ENCODE measurements at places on chromosomes 7 and 10.

- DNase-seq = no peak
Measured at GRCh38 chr10:123870260-123870659, 21.3 kb downstream of the CPXM2 start.

DNA sequence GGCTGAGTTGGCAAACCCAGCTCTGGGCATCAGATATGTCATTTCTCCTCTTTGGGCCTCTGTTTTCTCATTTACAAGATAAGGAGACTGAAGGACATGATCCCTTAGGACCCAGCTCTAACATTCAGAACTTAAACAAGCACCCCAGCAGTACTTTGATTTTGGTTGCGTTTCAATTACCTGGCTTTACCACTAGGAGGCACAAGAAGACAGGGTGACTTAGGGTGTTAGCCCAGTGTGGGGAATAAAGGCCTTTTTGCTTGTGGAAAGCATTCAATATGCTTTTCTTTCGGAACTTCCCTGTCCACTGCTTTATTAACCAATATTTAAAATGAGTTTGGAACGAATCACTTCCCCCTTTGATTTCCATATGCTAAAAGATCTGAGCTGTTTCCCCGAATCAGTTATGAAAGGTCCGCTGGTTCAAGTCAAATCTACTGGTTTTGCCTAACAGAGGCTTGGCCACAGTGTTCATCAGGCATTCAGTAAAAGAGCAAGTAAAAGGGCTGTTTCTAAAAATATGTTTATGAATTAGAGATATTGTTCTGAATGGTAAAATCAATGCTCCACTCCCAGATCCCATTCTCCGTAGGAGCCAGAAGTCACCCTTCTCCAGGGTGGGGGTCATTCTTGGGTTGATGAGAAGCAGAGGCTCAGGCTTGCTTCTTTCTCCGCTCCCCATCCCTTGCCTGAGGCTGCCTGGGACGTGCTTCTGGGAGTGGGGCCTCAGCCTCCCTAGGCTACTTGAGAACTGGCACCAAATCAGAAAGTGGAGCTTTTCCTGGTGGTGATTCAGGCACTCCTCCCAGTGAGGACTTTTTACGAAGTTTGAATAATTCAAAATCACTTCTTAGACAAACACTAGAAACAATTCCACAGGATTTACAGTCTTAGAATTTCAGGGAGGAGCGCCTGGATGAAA lies 105.5 kb downstream of the MYOF start:
- peak; percentile 5 for DNase-seq

GRCh38 chr10:784403-785088 lies 95.1 kb upstream of the DIP2C start:
- DNase-seq = peak; percentile 49

DNA sequence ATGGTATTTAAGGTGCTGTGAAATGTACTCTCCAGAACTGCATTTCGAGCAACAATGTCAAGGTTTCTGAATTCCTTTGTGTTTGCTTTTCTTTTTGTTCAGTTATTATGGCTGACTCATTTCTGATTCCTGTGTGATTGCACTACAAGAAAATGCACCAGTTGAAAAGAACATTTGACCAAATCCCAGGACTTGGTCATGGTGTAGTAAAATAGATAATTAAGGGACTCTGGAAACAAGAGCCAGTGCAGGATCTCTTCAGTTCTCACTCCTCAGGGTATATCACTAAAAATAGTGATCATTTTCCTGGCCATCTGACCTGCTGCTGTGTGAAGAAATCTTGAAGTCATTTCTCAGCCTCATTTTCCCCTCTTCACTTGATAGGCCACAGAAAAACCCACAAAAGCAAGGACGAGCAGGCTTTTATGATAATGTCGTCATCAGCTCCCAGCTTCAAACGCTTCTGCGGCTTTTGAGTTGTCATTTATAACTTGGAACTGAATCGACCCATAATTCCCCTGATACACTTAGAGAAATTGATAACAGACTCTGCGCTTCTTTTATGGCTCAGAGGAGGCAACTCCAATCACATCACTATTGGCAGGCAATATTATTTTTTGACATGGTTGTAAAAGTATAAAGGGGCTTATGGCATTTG lies 274.7 kb downstream of the HDAC9 start:
- no peak for DNase-seq

DNA sequence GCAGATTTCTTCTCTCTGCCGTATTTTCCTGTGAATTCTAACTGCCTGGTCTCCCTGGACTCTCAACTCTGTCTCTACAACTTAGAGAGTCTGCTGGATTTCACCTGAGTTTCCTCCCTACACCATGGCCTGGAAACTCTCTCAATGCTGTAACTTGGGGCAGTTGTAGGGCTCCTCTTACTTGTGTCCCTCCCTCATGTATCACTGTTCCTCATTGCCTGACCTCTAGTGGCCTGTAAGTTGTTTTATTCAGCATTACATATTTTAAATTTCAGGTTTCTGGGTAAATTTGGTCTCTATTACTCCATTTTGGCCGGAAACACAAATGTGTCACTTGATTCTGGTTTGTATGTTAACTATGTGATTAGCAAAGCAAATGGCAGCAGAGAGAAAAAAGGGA lies 70.9 kb downstream of the DYNC1I1 start:
- DNase-seq = no peak

GRCh38 chr10:44372181-44372580 lies 12.7 kb downstream of the CXCL12 start:
- DNase-seq = no peak

- no peak for DNase-seq
Measured at GRCh38 chr7:26900251-26900650, 35.9 kb upstream of the SKAP2 start.

DNA sequence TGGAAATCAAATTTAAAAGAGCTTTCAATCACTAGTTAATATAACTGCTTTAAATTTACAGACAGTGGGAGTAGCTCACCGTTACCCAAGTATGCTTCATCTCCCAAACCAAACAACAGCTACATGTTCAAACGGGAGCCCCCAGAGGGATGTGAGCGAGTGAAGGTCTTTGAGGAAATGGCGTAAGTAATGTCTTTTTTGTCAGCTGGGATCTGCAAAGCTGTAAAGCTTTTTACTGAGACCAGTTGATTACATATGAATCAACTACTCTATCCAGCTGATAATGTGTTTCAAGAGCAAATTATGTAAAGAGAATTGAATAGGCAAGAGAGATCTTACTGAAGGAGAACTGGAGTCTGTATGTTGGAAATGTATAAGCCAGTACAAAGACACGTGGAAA lies 116.2 kb downstream of the GLCCI1 start:
- DNase-seq = no peak

- DNase-seq = no peak
Measured at GRCh38 chr10:79078367-79079053, 9.7 kb downstream of the ZMIZ1 start.

DNA sequence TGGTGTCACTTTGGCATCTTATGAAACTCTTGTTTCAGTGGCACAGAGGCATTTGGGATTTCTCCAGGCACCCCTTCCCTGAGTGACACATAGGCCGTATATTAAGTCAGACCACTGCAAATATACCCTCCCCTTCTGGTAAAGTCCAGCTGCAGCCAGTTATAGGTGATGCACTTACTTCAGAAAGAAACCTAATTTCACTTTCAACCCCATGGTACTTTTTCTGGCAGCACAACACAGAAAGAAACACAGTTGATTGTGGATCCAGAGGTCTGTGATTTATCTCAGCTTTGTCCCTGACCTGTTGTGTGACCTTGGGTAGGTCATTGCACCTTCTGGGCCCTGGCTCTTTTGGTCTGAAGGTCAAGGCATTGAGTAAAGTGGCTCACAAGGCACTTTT lies 173.2 kb downstream of the BUB3 start:
- DNase-seq = no peak

All from stimulated activated CD4-positive, alpha-beta T cell treated with anti-CD3 and anti-CD28 coated beads, TNF-alpha, amount 100 ng/mL, for 1 hour (primary cell).